ENCODE measurements at places on chromosomes 6 and 20. TPM values are rescaled to one million over a fixed set of nuclear protein-coding genes. Genes with fewer than 3 reads are reported as not detected.

The ABHD16B gene
- total RNA-seq, result not detected

DNA sequence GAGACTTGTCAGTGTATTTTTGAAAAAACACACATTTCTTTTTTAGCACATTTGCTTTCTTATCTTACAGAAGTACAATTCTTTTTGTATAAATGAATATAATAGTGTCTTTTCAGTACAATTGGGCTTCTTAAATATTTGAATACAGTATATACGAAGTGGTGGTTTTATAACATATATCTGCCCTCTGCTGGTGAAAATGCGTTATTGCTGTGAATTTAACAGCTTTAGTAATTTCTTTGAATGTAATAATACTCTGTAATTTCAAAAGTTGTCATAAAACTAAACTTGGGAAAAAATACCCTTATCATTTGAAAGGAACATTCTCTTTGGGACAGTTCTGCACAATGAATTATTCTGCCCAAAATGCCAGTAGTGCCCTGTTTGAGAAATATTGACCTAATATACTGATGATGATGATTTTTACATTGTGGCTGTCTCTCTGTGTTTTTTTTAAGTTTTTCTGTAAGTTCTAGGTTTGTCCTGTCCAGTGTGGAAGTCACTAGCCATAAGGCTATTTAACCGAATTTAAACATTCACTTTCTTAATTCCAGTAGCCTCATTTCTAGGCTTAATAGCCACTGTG, 19.0 kb downstream of the SMAP1 start:
- H3K4me1 ChIP-seq, result peaks cover 1% of the 10 kb centered on the region
- no peak overlapping the region for H3K4me3 ChIP-seq
- H3K27ac ChIP-seq, result no peak overlapping the region
- H3K27me3 ChIP-seq, result no peaks in the 10 kb centered on the region
- no peak for DNase-seq

- DNase-seq, result peak; percentile 62
- H3K4me3 ChIP-seq, result peak overlapping the region; percentile 46
- H3K27me3 ChIP-seq, result no peaks in the 10 kb centered on the region
Measured at GRCh38 chr20:2752567-2753460, 47.6 kb downstream of the CPXM1 start.

GRCh38 chr6:136920671-136921380, 1.3 kb upstream of the SLC35D3 start:
- H3K4me1 ChIP-seq, result peaks cover 5% of the 10 kb centered on the region
- no peak overlapping the region for H3K27ac ChIP-seq
- H3K36me3 ChIP-seq, result no peaks in the 10 kb centered on the region
- DNase-seq, result no peak
- H3K4me3 ChIP-seq, result peak overlapping the region; percentile 42
- no peaks in the 10 kb centered on the region for H3K27me3 ChIP-seq
